T-helper 22 cell (primary cell): ENCODE measurements at places on chromosomes 13 and 19.

- no peak for DNase-seq
Measured at GRCh38 chr13:98847780-98848179, 95.3 kb upstream of the SLC15A1 start.

DNA sequence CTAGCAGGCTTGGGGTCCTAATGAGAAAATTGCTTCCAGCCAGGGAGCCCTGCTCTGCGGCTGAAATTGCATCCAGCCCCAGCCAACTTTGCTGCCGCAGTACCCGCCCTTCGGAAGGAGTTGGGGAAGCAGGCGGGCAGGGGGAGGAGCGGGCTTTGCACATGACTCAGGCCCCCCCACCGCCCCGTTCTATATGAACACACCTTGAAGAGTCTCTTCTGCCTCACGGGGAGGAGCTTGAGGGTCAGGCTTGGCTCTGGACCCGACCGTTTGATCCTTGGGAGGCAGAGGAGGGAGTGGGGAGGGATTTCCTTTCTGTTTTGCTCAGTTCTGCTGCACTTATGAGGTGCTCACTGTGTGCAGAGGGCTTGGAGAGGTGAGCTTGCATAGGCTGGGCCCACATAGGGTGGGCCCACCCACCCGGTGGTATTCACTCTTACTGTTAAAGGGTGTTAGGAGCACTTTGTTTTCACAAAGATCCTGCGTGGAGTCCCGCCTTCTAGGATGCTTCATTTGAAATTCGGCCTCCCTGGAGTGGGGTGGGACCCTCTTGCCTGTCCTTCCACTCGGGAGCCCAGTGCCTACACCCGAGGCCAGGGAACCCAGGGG is 46.5 kb downstream of the LYL1 start:
- DNase-seq, result no peak

DNA sequence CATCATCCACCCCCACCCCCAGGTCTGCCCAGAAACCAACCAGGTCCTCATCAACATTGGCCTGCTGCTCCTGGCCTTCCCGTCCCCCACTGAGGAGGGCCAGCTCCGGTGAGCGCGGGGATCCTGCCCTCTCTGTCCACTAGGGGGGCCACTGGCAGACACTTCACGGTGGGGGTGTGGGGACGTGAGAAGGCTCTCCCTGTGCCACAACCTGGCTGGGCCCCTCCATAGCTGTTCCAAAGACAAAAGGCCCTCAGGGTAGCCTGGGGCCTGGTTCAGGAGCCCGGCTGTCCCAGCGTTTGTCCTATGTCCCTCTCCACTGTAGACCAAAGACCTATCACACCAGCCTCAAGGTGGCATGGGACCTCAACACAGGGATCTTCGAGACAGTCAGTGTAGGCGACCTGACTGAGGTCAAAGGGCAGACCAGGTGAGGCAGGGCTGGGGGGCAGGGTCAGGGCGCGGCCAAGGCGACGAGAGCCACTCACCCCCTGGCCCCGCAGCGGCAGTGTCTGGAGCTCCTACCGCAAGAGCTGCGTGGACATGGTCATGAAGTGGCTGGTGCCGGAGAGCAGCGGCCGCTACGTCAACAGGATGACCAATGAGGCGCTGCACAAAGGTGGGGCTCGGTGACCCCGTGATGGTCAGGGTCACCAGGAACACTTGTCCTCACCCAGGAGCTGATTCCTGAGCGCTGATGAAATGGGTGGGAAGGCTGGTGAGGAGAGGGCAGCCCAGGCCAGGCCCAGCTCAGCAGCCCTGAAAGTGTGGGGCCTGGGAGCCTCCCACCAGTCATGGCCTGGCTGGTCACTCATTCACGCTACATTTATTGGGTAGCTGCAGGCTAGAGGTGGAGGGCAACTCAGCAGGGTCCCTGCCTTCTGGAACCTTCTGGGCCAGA is 7.9 kb downstream of the DCAF15 start:
- no peak for DNase-seq

- DNase-seq, result no peak
Measured at GRCh38 chr19:48837687-48838086, 1.4 kb upstream of the HSD17B14 start.
